ENCODE measurements at places on chromosomes 2 and 18.
A peak's percentile ranks its signal among the peaks of the same experiment; 100 is the strongest.

- no peaks in the 10 kb centered on the region for H3K36me3 ChIP-seq
- no peak overlapping the region for H3K27ac ChIP-seq
- H3K4me1 ChIP-seq = no peaks in the 10 kb centered on the region
- H3K4me3 ChIP-seq = no peak overlapping the region
These were observed 28.7 kb downstream of the MYT1L start for GRCh38 chr2:2302359-2302758.

DNA sequence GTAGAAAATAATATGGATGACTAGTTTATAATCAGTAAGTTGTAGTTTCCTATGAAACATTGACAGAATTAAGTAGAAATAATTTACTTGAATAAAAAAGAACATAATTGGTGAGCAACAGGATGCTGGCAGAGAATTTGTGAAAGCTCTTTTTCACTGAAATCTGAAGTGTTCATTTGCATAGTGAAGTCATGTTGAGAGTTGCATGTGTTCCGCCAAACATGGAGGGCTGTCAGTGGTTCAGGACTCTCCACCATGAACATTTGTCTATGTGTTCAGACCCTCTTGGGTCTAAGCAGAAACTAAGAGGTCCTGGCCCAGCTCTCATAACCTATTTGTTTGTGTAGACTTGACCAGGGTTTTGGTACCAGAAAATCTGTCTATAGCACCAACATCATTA lies 182.5 kb upstream of the LINC00305 start:
- no peaks in the 10 kb centered on the region for H3K27me3 ChIP-seq
- no peak for DNase-seq

DNA sequence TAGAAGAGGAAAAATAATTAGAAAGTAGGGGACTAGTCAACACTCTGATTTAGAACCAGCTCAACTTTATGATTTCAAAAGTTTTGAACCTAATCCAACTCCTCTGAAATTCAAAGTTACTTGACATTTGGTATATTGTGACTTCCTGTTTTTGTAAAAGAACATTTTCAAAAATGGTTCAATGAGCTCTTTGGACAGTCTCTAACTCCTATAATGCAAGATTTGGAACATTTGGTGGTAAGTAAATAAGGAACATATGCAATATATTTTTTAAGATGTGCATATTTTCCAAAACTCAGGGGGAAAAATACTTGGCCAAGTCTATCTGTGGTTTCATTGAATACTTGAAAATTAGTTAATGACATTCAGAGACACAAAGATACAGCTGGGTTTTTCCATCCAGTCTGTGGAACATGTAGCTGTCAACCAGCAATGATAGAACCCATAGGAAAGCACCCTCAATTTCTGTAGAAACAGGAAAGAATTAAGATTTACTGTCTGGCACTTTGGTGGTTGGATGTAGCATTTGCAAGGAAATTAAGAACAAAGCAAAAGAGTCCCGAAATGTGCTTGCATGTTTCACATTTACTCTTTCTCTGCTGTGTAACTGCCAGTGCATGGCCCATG lies 17.0 kb upstream of the ANKRD44 start:
- H3K4me3 ChIP-seq = no peak overlapping the region
- DNase-seq = no peak
- peaks cover 11% of the 10 kb centered on the region for H3K27me3 ChIP-seq
- H3K4me1 ChIP-seq = no peaks in the 10 kb centered on the region
- 0 out of 2 replicates have a peak, but pooled peaks cover 5% of the 10 kb centered on the region for H3K36me3 ChIP-seq

GRCh38 chr2:232332940-232333259 lies 45.7 kb upstream of the ALPP start:
- no peak for DNase-seq
- no peaks in the 10 kb centered on the region for H3K27me3 ChIP-seq
- H3K36me3 ChIP-seq = no peaks in the 10 kb centered on the region
- no peaks in the 10 kb centered on the region for H3K4me1 ChIP-seq
- no peak overlapping the region for H3K27ac ChIP-seq

DNA sequence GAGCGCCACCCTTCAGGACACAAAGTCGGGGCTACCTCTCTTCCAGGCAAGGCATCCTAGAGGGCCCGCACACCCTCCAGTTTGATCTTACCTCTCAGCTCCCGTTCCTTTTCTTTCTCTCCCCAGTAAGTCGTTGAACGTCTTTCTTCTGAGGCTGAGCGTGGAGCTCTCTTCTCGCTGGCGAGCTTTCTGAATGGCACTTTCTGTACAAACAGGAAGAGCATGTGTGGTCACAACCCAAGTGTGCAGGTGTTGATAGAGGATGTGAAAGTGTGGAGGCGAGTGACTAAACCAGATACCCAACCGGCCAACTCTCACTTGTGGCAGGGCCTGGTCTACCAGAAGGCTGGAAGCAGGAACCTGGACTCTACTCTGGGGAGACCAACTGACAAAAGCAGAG lies at the start of gene AFF3:
TSS of gene AFF3 (minus strand) at position 198 of the 400 bp plus-strand sequence. CDS start 38,136 bp downstream, outside the sequence.
- H3K27ac ChIP-seq = no peak within 1 kb of the TSS
- H3K27me3 ChIP-seq = peaks cover 9% of the 10 kb centered on the region
- no peak within 1 kb of the TSS for H3K4me3 ChIP-seq
- no peaks in the 10 kb centered on the region for H3K36me3 ChIP-seq

DNA sequence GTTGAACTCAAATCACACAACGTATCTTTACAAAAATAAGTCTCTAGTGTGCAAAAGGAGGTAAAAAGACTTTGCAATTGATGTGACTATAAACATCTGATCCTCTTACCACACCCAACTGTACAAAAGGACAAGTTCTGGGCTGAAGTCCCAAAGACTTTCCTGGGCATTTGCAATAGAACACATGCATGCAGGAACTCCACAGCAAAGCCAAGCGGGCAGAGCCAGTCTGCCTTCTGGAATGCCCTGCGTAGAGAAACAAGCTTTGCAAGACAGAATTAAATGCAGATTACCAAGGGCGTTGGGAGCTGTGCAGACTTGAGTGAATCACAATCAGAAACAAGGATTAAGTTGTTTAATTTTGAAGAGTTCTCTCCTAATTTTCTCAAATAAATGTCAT lies 208.4 kb upstream of the ZNF521 start:
- peaks cover 10% of the 10 kb centered on the region for H3K27me3 ChIP-seq
- H3K36me3 ChIP-seq = no peaks in the 10 kb centered on the region
- no peak overlapping the region for H3K27ac ChIP-seq

- H3K27me3 ChIP-seq = no peaks in the 10 kb centered on the region
- no peaks in the 10 kb centered on the region for H3K4me1 ChIP-seq
- no peaks in the 10 kb centered on the region for H3K36me3 ChIP-seq
- no peak for DNase-seq
These were observed 1732.3 kb upstream of the PIK3C3 start for GRCh38 chr18:40222776-40223175.

- H3K27me3 ChIP-seq = peaks cover 3% of the 10 kb centered on the region
- H3K36me3 ChIP-seq = no peaks in the 10 kb centered on the region
- H3K27ac ChIP-seq = peak overlapping the region; percentile 85
- H3K4me1 ChIP-seq = peaks cover 42% of the 10 kb centered on the region
- peak; percentile 64 for DNase-seq
- H3K4me3 ChIP-seq = peak overlapping the region; percentile 49
These were observed 150.4 kb downstream of the MTX2 start for GRCh38 chr2:176419591-176420071.

DNA sequence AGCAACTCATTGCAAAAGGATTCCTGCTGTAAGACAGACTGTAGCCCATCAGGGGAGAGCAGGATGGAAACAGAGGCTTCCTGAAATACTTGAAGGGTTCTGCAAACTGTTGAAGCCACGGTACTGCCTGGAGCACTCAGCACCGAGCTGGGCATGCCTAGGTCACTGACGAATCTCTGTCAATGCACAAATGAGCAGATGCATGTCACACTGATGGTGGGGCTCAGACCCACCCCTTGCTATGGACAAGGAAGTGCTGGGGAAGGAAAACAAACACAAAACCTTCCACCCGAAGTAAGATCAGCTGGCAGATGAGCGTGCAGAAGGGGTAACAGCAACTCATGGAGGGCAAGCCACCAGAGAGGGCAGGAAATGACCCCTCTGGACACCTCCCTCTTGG lies 136.7 kb downstream of the BCL2 start:
- DNase-seq = no peak
- peaks cover 5% of the 10 kb centered on the region for H3K4me1 ChIP-seq
- no peaks in the 10 kb centered on the region for H3K36me3 ChIP-seq

DNA sequence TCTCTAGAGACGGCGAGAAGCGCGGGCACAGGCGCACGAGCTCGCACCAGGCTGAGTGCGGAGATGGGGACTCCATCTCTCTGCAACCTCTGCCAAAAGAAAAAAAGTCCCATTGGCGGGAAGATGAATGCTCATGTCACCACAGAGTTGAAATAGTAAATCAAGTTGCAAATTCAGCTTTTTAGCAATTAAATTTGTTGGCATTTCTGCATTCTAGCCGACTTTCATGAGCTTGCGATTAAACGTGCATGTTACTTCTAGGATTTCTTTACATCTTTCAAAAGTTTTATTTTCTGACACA lies 588 bp downstream of the CHAC2 start:
- H3K27me3 ChIP-seq = no peaks in the 10 kb centered on the region
- DNase-seq = no peak
- peaks cover 4% of the 10 kb centered on the region for H3K36me3 ChIP-seq
- H3K4me3 ChIP-seq = peak overlapping the region; percentile 89
- H3K4me1 ChIP-seq = peaks cover 29% of the 10 kb centered on the region

DNA sequence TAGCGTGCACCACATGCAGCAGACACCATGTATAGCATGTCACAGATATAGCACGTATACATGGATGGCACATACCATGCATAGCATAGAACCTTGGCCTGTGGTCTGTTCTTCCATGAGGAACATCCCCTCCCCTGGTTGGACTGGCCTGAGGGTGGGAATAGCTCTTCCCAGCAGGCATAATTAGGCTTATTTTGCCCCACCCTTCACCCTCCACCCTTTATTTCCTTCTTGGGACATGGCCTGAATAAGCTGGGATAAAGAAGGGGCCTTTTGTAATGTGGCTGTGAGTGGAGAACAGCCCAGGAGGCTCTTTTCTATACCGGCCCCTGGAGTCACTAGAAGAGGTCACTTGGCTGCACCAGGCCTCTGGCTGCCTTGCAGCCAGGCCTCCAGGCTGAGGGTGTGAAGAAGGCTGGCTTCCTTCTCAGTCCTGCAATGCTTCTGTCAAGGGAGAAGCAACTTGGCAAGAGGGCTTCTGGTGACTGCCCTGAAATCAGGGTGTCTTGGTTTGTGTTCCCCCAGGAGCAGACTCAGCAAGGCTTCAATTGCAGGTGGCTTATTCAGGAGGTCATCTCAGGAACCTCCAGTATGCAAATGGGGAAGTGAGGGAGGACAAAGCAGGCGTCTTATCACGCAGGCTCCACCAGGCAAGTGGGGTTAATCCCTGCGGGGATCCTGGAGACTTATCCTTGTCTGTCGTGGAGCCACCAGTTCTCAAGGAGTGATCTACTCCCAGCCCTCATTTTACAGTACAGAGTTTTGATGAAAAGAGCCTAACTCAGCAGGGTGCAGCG lies 68.2 kb downstream of the HS6ST1 start:
- no peaks in the 10 kb centered on the region for H3K4me1 ChIP-seq
- DNase-seq = no peak
- peaks cover 17% of the 10 kb centered on the region for H3K27me3 ChIP-seq
- no peaks in the 10 kb centered on the region for H3K36me3 ChIP-seq
- no peak overlapping the region for H3K27ac ChIP-seq
- no peak overlapping the region for H3K4me3 ChIP-seq

DNA sequence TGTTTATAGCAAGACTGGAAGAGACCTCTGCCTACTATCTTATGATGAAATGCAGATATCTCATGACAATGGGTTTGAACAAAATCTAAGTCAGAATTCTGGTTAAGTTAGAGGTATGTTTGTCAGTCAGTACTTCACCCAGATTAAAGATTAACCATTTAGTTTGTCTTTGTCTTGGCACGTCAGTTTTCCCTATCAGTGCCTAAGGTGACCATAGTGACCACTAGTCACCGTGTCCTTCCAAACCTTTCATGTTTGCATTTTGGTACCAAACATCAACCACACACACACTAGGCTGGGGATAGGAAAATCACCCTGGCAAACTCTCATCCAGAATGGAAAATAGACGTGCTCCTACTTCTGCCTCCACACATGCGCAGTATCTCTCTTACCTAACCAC lies 248.9 kb downstream of the PIEZO2 start:
- H3K27ac ChIP-seq = no peak overlapping the region
- no peaks in the 10 kb centered on the region for H3K36me3 ChIP-seq
- DNase-seq = no peak
- H3K4me3 ChIP-seq = no peak overlapping the region
- no peaks in the 10 kb centered on the region for H3K4me1 ChIP-seq

DNA sequence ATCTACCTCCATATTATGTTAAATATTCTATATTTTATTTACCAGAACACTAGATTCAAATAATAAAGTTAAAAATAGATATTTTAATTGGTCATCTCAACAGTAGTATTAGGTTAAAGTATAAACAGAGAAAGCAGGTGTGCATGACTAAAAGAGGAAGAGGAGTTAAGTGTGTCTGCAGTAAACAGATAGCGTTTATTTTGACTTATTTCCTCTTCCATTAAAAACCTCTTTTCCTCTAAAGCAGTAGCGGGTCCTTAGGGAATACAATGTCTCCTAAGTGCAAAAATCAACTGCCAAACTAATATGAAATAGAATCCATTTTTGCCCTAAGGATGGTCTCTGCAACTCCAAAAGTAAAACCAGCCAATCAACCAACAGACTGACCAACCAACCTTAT lies 27.7 kb downstream of the EIF2AK3 start:
- no peak for DNase-seq
- peaks cover 49% of the 10 kb centered on the region for H3K4me1 ChIP-seq
- H3K4me3 ChIP-seq = no peak overlapping the region
- no peaks in the 10 kb centered on the region for H3K36me3 ChIP-seq
- no peak overlapping the region for H3K27ac ChIP-seq

GRCh38 chr2:98892871-98893270 lies 43.2 kb downstream of the CRACDL start:
- DNase-seq = no peak
- no peaks in the 10 kb centered on the region for H3K36me3 ChIP-seq
- H3K27me3 ChIP-seq = peaks cover 20% of the 10 kb centered on the region
- H3K4me3 ChIP-seq = no peak overlapping the region
- H3K27ac ChIP-seq = no peak overlapping the region
- no peaks in the 10 kb centered on the region for H3K4me1 ChIP-seq

- no peaks in the 10 kb centered on the region for H3K4me1 ChIP-seq
- H3K27ac ChIP-seq = no peak overlapping the region
- no peak overlapping the region for H3K4me3 ChIP-seq
- peaks cover 17% of the 10 kb centered on the region for H3K27me3 ChIP-seq
- no peaks in the 10 kb centered on the region for H3K36me3 ChIP-seq
- peak; percentile 39 for DNase-seq
These were observed 114.5 kb downstream of the INSIG2 start for GRCh38 chr2:118202707-118203303.

DNA sequence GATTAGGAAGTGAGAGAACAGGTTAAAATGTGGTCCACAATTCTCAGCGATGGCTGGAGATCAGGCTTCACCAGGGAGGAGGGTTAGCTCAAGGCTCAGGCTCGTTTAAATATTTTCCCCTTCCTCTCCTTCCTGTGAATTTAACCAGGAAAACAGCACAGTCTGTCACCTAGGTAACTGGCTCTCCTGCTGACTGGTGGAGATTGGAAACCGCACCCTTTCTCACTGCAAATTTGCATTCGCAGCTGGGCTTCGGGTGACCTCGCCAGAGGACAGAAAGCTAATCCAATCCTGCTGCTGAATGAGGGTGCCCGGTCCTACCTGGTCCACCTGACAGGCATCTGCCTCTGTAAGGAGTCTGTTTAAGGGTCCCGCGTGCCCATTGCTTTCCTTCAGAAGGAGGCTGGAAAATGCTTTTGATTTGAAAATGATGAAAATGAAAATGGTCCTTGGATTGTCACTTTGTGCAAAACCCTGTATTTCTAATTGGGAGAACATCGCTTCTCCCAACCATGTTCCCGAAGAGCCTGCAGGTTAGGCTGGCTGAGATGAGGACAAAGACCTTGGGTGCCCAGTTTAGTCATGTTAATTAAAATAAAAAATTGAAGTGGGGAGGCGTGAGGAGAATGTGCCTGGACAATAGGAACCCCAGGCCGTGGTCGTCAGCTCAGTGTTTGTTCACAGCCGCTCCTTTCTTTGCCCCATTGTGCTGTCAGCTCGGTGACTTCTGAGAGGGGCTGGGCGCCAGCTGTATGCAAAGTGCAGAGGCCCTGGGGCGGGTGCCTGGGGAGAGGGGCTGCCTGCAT lies 43.4 kb upstream of the MTCL1 start:
- DNase-seq = no peak
- H3K4me1 ChIP-seq = peaks cover 26% of the 10 kb centered on the region
- no peak overlapping the region for H3K4me3 ChIP-seq

Data from HFFc6 (cell line).